Stimulated activated CD4-positive, alpha-beta T cell treated with anti-CD3 and anti-CD28 coated beads, Interleukin-4, amount 100 ng/mL, for 48 hours (primary cell): ENCODE measurements at places on chromosomes 2 and 18.

- DNase-seq = no peak
These were observed 893 bp downstream of the CAVIN2 start for GRCh38 chr2:191845876-191846514.

GRCh38 chr2:12556762-12557161 is 160.0 kb upstream of the TRIB2 start:
- no peak for DNase-seq

DNA sequence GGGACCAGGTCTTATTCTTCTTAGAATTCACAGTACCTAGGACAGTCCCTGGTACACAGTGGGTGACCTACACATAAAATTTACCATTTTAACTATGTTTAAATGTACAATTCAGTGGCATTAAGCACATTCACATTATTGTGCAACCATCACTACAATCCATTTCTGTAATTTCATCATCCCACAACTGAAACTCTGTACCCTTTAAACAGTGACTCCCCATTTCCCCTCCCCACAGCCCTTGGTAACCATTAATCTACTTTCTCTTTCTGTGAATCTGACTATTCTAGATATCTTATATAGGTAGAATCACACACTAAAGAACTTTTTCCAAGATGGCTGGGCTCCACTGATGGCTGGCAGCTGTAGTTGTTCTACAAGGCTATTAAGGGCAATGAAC is 41.6 kb downstream of the GFPT1 start:
- no peak for DNase-seq

GRCh38 chr18:55078303-55078932 is 119.2 kb upstream of the CCDC68 start:
- no peak for DNase-seq

DNA sequence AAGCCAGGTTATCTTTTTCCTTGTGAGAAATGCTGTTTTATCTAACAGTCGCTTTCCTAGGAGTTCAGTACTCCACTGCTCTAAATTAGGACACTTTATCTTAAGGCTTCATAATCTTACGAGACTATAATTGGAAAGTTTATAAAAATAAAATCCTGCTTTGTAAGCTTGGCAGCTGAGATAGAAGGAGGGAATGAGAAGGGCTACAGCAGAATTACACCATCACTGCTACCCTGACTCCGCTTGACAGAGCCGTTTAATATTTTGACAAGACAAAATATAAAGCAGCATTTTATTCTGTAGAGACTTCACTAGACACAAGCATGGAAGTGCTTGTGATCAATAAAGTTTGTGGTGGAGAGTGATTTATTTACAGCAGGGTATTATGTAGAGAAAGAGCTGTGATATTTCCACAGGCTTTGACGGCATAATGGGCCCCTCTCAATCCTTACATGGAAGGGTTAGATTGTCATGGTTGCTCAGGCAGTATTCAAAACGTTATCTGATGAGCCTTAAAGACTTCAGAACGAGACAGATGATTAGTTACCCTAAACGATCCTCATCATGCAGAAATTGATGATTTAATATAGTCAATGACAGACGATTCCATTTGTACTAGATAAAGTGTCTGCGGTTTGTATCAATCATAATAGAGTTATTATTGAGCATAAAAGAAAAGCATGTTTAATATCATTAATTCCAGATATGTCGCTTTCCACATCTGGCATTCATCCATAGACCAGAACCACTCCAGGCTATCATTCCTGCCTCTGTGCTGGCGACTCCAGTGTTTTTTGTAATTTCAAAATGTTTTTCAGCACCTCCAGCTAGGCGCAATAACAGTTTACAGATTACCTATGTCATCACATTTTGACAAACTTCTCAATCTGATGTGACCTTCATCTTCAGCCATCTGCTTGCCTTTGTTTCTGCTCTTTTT is 242.2 kb downstream of the FIGN start:
- no peak for DNase-seq

DNA sequence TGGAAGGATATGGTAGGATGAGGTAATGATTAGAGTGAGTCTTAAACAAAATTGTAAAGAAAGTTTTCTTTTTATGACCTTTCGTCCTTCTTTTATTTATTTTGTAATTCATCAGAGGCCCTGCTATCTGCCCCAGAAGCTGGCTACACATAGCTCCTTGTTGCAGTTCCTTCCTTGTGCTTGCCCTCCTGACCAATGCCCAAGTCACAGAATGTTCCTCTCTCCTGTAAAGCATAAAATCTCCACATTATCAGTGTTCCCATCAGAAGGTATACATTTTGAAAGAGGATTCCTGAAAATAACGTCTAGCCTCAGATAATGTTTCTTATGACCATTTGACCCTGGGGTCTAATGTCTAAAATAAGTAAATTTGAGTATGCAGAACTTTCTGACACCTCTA is 78.3 kb downstream of the RND3 start:
- no peak for DNase-seq

GRCh38 chr2:219665926-219666325 is 38.5 kb downstream of the SLC4A3 start:
- no peak for DNase-seq

DNA sequence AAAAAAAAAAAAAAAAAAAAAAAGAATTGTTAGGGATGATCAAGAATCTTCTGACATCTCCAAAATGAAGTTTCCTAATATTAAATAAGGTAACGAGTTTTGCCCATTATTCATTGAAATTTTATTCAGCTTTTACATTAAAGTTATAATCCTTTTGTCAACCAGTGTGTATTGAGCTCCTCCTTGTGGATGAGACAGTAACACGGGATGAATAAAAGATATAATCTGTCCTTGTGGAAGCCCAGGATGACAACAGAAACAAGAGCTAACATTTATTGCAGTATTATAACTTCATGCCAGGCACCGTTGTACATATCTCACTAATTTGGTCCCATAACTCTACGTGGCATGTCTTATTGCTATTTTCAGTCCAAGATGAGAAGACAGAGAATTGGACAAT is 33.4 kb upstream of the SERPINB7 start:
- no peak for DNase-seq

GRCh38 chr2:168566974-168567665 is 111.0 kb downstream of the CERS6 start:
- DNase-seq = no peak

DNA sequence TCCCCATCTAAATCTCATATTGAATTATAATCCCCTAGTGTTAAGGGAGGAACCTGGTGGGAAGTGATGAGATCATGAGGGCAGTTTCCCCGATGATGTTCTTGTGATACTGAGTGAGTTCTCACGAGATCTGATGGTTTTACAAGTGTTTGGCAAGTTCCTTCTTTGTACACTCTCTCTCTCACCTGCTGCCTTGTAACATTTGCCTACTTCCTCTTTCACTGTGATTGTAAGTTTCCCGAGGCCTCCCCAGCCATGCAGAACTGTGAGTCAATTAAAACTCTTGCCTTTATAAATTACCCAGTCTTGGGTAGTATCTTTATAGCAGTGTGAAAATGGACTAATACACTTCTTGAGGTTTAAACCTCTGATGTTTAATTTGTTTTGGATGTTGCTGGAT is 177.5 kb downstream of the CD8B2 start:
- no peak for DNase-seq

DNA sequence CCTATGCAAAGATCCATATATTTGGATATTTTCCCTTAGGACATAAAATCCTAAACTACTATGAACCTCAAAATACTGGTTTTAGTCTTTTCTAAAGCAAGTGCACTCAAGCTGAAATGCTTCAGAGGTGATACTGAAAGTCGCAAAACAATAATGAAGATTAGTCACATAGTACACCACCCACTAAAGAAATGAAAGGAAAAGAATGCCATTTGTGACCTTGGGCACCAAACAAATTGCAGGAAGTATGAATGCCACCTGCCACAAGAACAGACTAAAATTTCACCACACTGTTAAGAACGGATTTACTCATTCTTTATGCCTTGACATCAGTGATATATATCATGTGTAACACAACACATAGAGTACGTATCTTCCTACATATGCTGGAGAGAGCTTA is 161.5 kb downstream of the ZNF521 start:
- no peak for DNase-seq

DNA sequence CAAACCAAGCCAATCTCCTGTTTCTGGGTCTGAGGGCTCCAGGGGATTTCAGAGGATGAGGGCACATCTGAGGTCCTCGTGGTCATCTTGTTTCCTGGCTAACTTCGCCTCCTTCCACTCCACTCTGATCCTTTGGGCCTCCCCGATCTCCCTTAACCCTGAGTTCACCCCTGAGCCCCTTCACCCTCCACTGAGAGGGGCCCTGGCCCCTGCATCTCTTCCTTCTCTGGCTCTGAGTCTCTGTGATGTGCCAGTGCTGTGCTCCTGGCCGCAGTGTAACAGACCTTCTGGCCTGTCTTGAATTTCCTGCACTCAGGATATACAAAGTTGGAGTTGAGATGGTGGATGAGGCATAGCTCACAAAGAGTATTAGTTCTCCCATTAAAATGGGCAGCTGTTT is 84.7 kb upstream of the BOD1L2 start:
- DNase-seq = no peak

DNA sequence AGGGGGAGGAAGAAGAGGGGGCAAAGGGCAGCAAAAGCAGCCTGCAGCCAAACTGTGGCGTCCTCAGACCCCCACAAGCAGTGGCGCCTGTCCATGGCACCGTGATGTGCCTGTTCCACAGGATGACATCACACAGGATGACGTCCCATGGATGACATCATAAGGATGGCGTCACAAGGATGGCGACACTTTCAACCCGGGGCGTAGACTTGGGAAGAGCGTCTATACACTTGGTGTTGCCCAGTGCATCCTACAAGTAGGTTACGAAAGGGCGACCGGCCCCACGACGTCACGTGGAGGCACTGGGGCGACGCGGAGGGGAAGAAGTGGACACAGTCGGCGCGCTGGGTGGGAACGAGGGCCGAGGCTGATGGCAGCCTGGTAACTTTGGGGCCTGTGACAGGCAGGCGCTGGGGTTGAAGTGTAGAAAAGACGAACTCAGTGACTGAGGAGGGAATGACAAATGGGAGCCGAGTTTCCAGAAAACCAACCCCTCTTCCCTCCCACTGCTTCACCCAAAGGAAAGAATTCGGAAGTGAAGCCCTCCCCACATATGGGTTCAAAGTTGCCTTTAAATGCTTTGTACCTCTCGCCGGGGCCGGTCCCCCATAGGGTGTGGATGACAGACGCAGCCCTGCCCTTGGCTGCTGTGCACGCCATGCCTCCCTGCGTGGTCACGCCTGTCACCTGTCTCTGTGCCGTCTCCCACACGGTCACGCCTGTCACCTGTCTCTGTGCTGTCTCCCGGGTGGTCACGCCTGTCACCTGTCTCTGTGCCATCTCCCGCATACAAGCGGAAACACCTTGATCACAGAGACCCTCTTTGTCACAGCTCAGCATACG is 13.4 kb upstream of the KCNG2 start:
- DNase-seq = no peak

GRCh38 chr2:101185656-101186055 is 34.5 kb upstream of the TBC1D8 start:
- DNase-seq = no peak

GRCh38 chr2:216339456-216340279 is 32.6 kb downstream of the MARCHF4 start:
- DNase-seq = no peak

GRCh38 chr2:237723602-237724001 is 75.0 kb upstream of the RBM44 start:
- no peak for DNase-seq

- no peak for DNase-seq
These were observed 12.0 kb upstream of the MBP start for GRCh38 chr18:77144451-77145118.

DNA sequence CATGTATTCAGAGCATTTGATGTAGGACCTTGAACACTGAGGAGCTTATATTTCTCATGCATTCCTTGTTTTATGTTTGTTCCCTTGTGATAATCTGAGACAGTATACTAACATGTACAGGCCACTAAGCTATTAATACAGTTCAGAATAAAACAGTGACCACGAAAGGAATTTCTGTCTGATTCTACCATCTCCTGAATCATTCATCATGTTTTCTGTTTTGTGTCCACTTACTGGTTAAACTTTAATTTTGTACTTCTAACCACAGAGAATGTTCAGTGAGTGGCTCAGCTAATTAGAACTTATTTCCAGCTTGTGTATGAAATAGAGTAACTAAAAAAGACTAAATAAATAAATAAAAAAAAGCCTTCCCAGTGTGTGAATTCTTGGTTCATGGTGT is 110.4 kb downstream of the LRP1B start:
- no peak for DNase-seq

DNA sequence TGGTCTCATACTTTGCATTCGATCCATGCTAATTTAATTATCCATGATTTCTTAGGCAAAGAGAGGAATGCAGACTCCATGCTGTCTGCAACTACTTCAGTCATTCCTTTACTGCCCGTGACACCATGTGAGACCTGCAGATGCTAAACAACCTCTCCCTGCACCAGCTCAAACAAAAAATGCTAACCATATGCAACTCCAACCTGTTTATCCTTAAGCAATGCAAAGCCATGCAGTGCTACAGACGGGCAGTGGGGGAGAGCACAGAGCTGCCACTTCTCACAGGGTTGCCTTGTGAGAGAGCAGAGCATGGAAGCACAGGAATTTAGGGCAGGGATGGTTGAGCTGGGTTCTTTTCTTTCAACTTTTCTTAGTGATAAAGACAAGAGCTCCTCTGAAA is 74.9 kb upstream of the KLHL14 start:
- DNase-seq = no peak

DNA sequence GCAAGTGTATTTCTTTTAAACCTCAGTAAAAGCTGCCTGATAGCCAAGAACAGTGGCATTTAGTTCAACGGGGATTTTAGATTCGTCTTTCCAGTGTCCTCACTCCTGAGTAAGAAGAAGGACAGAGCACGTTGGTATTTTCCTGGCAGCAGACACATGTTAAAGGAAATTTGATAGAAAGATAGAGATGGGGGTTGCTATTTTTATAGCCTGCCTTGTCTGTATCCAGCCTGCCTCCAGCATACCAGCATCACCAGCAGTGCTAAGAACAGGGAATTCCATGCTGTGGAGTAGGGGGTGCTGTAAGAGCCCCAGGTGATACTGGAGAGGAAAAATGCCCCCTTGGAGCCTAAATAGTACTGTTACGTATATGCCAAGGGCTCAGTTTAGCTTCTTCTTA is 1.1 kb upstream of the SMYD1 start:
- DNase-seq = no peak

- no peak for DNase-seq
These were observed 139.0 kb downstream of the DDX1 start for GRCh38 chr2:15730545-15731212.

- DNase-seq = no peak
These were observed 2003.0 kb upstream of the LRRTM1 start for GRCh38 chr2:82307511-82307910.
